ENCODE measurements at places on chromosomes 7 and 10.
A peak's percentile ranks its signal among the peaks of the same experiment; 100 is the strongest.

DNA sequence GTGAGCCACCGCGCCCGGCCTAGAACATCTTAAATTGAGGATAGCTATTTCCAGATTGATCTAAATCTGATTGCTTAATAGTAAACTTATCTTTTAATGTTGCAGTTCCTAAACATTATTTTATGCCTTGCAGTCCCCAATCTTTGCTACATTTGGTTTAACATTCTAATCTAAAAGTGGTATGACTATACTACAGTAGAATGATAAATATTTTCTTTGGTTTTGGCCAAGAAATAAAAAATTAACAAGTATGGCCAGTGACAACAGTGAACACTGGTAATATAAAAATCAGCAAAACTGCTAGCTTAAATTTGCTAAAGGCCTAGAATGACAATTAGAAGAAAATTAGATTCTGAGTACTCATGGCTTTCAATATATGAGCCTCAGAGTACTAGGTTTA, 73.5 kb downstream of the CDK6 start:
- DNase-seq, result no peak

DNA sequence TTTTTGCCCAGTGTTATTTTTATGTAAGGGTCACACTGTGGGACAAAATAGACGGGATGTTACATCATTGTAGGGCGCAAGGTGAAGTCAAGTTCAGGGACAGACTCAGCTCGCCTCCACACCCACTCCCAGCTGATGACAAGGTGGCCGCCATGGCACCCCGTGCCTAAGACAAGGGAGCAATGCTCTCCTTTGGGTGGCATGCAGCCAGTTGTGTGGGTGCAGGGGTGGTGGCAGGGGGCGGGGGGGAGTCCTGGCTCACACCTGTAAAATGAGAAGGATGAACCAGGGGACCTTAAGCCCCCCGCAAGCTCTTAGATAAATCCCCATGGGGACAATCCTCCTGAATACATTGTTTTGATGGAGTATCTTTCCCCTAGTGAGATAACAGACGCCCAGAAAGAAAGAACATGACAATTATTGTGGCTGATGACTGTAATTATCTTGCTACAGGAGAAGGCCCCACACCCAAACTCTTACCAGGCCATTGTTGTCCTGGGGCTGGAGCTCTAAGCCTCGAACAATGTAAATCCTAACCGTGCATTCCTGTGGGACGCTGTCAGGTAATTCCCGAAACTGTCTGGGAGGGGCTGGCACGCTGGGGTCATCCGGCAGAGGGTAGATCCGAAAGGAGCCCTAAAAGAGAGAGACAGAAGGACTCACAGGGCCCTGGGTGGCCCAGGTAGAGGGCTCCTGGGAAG, 148.7 kb downstream of the MYOF start:
- peak; percentile 98 for DNase-seq

- DNase-seq, result no peak
These were observed 71.2 kb upstream of the TRIM24 start for GRCh38 chr7:138388673-138389491.

DNA sequence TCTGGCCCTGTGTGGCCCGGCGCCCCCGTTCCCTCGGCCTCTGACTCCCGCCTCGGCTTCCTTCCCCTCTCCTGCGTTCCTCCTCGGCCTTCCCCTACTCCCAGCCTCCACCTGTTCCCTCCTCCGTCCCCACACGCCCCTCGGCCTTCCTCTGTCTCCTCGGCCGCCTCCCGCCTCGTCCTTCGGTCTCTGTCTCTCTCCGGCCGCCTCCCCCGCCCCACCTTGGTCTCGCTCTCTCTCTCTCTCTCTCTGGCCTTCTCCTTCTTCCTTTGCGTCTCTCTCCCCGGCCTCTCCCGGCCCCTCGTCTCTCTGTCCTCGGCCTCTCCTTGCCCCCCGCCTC, 588 bp downstream of the GET4 start:
- DNase-seq, result peak; percentile 67

- DNase-seq, result no peak
These were observed 66.1 kb upstream of the AQP1 start for GRCh38 chr7:30845426-30846135.

- no peak for DNase-seq
These were observed 5.2 kb downstream of the HMX3 start for GRCh38 chr10:123140983-123141390.

GRCh38 chr7:1742555-1743303, 72.7 kb downstream of the ELFN1 start:
- DNase-seq, result no peak

DNA sequence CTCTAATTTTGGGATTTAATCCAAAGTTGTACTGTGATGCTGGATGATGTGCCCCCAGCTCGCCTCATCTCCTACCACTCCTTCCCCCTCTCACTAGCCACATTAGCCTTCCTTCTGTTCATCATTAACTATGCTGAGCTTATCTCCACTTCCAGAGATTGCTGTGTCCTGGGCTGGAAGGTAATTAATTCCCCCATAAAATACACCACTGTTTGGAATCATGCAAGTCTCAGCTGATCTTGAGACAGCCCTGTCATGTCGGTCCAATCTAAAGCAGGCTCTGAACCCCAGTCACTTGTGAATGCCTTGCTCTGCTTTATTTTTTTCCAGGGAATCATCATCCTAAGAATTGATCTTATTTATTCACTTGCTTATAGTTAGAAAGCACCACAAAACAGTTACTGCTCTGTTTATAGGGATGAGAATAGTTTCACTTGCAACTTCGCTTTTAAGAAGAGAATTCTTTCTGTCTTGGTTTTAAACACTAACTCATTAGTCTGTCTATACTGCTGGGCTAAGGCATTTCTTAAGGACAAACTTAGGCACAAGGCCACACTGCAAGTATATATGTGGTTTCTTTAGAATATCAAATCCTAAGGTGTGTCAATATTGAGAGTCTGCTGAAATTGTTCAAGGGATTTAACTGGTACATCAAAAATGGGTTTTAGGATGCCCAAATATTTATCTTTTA, 341.1 kb upstream of the SEMA3A start:
- no peak for DNase-seq

DNA sequence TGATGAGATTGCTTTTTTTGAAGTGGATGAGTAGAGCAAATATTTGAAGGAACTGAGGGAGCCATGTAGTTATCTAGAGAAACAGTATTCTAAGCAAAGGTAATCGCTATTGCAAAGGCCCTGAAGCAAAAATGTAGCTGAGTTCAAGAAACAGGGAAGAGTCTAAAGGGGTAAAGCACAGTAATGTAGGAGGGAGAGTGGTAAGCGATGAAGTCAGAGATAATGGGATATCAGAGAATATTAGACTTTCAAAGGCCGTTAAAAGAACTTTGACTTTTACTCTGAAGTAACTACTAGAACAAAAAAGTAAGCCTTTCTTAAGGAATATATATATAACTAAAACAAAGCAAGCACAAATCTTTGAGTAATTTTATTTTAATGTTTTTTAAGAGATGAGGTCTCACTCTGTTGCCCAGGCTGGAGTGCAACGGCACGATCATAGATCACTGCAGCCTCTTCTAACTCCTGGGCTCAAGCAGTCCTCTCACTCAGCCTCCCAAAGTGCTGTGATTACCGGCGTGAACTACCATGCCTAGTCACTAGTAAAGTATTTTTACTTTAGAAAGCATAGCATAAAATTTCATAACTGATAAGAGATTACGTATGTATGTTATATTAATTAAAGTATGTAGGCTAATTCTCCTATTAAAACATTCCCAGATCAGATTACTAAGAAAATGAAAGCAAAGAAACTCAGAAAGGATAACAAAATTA, 61.7 kb upstream of the OIT3 start:
- DNase-seq, result no peak

DNA sequence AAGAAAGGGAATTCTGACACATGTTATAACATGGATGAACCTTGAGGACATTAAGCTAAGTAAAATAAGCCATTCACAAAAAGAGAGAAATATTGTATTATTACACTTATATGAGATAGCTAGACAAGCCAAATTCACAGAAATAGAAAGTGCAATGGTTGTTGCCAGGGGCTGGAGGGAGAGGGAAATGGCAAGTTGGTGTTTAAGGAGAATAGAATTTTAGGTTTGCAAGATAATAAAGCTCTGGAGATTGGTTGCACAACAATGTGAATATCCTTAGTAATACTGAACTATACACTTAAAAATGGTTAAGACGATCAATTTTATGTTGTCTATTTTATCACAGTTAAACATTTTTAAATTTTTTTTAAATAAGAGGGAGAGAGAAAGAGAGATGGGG, 25.0 kb upstream of the ADD3 start:
- no peak for DNase-seq

DNA sequence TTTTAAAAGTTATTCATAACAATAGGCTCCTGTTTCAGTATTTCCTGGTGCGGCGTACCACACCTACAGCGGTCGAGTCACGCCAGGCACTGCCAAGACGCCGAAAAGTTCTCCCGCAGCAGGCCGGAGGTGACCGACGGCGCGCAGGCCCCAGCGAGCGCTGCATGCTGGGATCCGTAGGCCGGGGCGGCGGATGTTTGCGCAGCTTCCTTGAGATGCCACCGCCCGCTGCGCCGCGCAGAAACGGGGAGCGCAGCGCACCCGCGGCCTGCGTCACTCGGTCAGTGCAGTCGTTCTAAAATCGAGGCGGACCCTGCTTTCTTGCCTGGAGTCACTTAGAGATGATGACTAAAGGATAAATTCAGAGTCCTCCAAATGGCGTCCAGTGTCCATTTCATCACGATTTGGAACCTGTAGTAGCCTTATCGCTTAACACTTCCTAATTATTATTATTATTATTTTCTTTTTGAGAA, 1.3 kb upstream of the KIF11 start:
- DNase-seq, result peak; percentile 94

DNA sequence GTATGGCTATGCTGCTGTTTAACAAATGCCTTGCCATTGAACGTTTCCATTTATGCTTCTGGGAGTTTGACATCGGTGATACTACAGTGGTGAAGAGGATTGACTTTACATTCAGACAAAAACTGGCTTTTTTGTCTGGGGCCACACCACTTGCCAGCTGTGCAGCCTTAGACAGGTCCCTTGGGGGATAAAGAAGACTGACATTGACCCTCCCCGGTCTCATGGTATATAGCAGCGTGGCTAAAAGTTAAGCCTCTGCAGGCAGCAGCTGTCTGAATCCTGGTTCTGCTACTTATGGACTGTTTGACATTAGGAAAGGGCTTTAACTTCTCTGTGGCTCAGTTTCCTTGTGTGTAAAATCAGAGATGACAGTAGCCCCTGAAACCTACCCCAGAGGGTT, 42.0 kb upstream of the PTF1A start:
- DNase-seq, result no peak

DNA sequence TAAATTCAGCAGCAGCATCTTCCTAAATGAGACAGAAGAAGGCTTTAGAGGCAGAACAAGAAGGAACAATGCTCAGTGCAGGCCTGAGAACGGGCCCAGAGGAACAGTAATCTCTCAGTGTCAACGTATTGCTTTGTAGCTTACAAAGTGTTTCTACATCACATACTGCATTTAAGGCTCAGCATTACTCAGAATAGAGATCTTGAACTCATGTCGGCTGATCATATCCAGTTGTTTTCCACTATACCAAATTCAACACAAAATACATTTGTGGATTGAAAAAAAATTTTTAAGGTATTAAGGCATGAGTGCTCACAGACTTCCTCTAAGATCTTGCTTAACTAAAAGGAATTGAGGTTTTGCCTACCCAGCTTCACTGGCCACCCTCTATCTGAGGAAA, 325.1 kb downstream of the HPSE2 start:
- no peak for DNase-seq

- no peak for DNase-seq
These were observed 588 bp downstream of the CYREN start for GRCh38 chr7:135169964-135170273.

DNA sequence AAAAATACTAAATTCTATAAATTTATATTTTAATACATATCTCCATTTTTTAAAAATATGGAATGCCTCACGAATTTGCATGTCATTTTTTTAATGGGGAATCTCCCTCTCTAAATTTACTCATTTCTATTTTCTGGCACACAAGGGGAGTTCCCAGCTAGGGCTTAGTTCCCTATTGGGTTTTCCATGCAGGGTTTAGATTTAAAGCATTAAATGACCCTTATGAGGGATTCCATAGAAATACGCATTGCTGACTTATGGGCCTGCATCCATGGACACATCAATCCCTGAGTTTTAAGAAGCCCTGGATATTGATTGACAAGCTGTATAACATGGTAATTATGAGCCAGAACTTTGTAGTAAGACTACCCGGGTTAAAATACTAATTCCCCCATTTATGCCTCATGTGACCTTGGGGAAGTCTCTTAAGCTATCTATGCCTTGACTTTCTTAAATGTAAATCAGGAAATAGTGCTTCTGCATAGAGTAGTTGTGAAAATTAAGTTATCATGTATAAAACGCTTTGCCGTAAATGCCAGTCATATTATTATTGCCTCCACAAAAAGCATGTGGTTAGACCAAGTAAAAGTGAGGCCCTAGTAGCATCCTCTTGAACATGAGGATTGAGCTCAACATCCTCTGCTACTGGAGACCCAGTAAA, 78.8 kb upstream of the ANKRD1 start:
- DNase-seq, result no peak

GRCh38 chr10:90658791-90659190, 199.0 kb downstream of the HTR7 start:
- peak; percentile 30 for DNase-seq

GRCh38 chr10:13099144-13099665, 758 bp upstream of the OPTN start:
- DNase-seq, result peak; percentile 94

GRCh38 chr10:104650072-104650471, 9.0 kb downstream of the SORCS3 start:
- DNase-seq, result peak; percentile 34

DNA sequence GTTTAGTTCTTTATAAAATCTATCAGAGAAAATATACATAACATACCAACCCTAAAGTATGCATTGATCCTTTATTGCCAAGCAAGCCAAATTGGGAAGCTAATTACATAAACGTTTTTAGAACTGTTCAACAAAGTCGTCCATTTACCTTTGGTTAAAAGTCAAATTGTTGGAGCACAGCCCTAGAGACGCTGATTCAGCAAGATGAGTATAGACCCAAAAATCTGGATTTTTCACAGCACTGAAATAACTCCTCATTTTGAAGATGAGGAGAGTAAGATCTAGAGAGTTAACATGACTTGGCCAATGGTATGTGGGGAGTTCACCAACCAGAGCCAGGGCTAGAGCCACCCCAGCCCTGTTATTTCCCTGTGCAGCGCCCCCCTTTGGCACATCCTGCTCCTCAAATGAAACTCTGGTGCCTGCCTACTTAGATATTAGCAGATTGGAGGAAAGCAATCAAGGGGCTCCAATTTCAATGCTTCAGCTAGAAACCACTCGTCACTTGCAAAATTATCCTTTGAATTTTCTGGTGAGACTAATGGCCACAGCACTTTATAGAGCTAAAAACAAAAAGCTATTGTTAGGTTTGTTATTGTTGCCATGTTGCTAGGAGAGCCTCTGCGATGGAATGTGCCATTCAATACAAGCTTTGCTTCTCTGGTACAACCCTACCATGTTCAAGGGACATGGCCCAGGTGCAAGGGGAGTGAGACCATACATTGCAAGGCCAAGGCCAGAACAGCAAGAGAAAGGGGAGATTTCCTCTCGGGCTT, 132.6 kb upstream of the ZEB1 start:
- DNase-seq, result peak; percentile 74

All from mesendoderm (in vitro differentiated cells).